Adipocyte (in vitro differentiated cells): ENCODE measurements at places on chromosomes 11 and 22.

DNA sequence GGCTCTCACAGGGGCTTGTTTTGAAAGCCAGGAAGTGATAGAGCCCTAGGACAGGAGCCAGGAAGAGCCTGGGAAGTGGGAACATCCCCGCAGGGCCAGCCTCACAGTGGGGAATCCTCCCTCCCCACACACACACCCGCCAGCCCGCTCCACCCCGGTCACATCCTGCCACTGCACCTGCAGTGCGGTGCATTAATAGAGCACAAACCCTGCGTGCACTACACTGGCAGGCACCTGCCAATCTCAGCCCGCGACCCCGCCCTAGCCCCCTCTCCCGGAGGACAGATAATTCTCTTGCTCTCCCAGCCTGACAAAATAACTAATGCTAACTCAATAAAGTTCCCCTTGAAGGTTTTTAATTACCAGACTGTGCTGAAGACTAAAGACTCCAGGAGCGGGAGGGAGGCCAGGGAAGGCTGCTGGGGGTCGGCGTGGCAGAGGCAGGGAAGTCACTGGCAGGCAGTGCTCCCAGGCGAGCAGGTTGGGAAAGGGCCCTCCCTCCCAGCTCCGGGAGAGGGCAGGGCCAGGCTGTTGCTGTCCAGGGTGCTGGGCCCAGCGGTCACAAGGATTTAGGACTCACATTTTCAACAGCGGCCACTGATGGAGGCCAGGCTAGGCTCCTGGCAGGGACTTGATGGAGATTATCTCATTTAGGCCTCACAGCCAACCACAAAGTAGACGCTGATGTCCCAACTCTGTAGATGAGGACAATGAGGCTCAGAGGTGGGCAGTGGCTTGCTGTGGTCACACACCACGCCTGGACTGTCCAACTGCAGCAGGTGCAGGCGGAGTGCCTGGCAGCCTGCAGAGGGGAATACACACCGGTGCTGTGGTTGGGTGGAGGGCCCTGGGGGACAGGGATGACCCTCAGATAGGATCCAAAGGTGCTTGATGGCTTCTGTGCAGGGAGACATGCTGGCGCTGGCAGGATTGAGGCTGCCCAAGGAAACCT, 23.9 kb upstream of the TCF20 start:
- peak; percentile 66 for DNase-seq

DNA sequence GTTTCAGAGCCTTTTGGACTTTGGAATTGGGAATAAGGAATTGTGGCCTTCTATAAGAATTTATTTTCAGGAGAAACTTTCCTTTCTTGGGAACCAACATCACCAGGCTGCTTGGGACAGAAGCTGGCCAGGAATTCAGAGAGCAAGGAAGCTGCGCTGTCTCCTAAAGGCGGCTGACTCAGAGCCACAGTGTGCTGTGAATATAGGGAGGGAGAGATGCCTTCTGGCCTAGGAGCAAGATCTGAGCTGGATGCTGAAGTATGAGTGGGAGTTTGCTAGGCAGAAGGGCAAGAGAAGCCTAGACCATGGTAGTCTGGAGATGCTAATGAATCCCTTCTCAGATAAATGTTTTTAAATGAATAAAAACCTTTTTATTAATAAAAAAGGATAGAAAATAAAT, 213.7 kb upstream of the TBCEL start:
- no peak for DNase-seq

DNA sequence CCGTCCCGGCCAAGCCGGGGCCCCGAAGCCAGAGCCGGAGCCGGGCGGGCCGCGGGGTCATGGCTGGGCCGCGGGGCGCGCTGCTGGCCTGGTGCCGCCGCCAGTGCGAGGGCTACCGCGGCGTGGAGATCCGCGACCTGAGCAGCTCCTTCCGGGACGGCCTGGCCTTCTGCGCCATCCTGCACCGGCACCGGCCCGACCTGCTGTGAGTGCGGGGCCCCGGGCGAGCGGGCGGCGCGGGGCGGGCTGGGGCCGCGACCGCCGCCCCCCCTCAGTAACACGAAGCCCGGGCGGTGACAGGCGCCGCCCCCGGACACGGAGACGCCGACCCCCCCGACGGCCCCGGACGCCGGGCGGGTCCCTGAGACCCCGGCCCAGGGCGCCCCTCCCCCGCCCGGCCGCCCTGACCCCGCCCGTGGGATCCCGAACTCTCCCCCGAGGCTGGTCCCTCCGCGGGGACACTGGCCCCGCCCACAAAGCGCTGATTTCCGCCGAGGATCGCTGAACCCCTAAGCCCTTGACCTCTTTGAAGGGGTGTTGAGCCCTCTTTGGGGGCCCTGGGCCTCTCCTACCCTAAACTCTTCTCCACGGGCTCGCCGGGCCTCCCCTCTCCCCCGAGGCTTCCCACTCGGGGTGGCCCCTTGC, 389 bp downstream of the MICALL1 start:
- DNase-seq: peak; percentile 51

DNA sequence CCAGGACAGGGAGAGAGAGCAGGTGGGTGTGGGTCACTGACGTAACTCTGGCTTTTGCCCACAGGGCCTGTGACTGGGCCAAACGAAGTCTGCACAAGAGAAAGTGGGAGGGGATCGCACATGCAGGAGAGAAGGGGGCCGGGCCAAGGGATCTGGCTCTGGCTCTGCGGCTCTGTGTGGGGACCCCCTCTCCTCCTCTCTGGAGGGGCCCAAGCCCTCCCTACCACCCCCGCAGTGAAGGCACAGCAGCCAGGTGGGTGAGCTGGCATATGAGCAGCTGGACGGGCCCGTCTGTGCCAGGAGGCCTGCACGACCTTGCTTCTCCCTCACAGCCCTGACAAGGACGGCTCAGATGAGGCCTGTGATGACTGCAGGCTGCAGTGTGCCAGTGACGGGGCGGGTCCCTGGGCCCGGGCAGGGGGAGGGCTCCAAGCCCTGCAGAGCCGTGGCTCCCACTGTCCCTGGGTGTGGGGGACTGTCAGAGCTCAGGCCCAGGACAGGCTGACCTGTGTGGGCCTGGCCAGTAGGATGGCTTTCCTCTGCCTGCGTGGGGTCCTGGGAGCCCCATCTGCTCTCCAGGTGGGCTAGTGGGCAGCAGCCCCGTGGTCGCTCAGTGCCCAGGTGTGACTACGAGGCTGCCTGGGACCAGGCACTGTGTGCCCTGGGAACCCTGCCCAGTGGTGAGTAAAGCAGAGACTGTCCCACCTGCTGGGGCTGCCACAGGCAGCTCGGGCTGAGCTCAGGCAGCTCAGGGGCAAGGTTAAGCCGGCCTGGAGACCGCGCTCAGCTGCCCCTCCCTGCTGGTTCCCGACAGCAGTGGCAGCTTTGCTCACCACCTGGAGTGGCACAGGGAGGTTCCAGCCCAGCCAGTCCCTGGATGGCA, 22.2 kb downstream of the MRGPRG start:
- no peak for DNase-seq

DNA sequence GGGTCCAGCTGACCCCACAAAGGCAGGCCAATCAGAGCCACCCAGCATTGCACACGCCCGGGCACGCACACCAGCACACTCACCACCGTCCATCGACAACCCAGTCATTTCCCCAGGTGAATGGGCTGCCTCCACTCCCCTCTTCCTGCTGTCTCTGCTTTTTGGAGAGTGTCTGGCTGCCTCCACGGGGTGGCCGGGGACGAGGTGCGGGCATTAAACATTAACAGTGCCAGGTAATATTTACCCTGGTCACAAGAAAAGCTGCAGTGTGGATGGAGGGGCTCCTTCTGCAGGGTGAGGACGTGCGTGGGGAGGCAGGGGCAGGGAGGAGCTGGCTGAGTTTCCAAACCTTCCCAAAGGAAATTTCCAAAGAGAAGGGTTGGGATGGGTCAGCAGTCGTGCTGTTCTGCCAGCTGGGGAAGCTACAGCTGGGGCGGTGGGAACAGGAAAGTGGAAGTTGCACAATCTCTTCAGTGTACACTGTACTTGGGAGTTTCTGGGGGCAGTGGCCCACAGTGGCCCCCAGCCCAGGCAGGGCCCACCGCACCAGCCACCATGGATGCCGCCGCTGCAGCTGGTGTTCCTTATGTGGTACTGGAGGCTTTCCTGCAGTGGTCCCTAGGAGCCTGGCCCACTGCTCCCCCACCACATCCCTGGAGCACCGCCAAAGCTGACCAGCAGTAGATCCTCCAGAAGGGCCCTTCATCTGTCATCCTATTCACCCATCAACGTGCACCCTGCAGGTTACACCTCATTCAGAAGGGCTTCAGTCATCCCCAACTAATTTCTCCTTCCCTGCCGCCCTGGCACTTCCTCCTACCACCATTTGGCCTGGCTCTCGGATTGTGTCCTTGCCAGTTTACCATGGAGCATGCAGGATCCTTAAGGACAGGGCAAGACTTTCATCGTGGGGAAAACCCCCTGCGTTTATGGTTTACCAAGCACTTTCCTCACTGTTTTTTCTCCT, at the start of gene FXYD2:
TSS of gene FXYD2 (minus strand) at position 174 of the 967 bp plus-strand sequence. CDS start at position 108, 66 bp downstream.
- DNase-seq: no peak

DNA sequence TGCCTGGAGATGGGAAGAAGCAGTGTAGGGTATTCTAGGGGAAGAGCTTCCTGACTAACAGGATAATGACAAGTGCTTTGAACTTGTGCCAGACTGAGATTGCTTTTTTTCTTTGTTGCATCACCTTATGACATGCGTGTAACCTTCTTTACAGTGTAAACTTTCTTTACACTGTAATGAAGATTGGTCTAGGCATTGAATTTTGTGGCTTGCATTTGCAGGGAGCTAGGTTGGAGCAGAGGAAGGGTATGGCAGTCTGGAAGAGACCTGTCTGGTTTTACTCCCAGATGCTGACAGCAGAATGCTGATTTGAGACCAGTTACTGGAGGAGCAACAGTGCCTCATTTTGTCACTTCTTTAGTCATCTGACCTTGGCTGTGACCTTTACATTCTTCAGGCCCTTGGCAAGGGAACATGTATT, 5.6 kb downstream of the DDB2 start:
- DNase-seq: peak; percentile 67

GRCh38 chr11:99519095-99519494, 498.3 kb downstream of the CNTN5 start:
- no peak for DNase-seq

GRCh38 chr22:47082505-47082904, 320.1 kb downstream of the TBC1D22A start:
- DNase-seq: no peak

- DNase-seq: peak; percentile 18
Measured at GRCh38 chr11:114200351-114201133, 95.7 kb upstream of the NNMT start.

DNA sequence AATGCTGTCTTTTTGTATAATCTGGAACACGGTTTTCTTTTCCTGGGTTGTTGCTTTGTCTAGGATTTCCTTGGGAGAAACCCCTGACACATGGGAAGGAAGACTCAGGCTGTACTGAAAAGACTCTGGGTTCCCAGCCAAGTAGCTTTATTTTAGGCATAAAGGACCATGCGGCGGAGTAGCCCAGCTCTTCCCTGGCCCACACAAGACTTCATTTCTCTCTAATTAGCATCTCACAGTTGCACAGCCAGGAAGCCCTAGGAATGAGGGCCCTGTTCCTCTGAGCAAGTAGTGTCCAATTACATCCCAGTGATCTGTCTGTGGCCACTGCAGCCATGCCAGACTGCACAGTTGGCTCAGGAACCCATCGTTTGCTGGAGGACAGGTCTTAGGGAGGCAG, 319.5 kb downstream of the TENM4 start:
- DNase-seq: no peak

DNA sequence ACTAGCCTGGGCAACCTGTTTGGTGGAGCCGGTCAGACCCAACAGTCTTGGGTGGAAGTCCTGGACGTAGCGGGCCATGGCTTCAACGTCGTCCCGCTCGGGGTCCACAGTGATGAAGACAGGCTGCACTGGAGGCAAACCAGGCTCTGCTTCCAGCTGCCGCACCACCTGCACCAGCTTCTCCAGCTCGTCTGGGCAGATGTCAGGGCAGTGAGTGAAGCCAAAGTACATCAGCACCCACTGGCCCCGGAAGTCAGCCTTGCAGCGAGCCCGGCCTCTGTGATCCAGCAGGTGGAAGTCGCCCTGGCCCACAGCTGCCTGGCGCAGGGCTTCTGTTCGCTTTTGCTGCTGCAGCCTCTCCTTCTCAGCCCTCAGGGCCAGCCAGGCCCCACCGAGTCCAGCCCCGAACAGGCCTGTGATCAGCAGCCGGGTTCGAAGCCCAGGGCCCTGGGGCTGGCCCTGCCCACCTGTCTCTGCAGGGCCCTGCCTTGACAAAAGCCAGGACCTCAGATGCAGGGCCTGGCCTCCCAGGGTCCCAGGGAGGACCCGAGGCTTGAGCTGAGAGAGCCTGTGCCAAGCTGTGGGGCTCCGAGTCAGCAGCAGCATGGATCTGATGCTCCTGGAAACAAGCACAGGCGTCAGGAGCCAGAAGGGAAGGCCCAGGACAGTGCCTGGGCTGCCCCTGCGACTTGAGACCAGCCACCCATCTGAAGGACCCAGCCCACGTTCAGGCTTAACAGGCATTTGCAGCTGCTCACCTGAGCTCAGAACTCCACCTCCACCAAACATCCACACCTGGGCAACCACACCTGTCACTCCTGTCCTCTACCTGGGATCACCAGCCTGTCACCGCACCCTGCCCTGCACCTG, 1.4 kb downstream of the SCO2 start:
- no peak for DNase-seq

DNA sequence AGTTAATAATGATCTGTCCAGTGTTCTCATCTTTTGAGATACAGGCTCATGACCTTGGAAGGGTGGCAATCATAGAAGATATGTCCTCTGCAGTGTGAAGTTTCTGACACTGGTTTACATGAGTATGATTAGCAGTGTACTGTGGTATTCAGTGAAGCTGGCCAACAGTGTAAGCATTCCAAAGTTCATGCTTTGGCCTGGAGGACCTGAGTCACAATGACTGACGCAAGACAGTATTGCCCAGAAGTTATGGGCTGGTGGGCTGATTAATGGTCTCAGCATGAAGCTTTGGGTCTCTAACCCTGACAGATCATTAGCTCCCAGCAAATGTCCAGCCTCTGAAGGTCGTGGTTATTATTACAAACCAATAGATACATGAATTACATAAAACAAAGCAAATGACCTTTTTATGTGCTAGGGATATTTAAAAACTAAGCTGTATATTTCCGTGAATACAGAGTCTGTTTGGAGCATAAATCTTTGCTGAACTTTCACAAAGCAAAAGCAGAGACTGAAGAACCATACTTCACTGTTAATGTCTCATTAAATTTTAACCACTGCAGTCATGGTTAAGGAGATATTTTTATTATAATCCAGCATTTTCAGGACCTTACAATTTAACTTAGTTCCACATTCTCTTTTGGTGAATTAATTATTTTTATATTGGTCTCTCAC, 28.3 kb upstream of the USP47 start:
- DNase-seq: peak; percentile 96

GRCh38 chr22:44881624-44882023, 128.2 kb downstream of the PHF21B start:
- DNase-seq: no peak

- DNase-seq: no peak
Measured at GRCh38 chr11:45278714-45279113, 7.4 kb downstream of the SYT13 start.

- DNase-seq: no peak
Measured at GRCh38 chr11:6599881-6600390, 3.5 kb downstream of the RRP8 start.

DNA sequence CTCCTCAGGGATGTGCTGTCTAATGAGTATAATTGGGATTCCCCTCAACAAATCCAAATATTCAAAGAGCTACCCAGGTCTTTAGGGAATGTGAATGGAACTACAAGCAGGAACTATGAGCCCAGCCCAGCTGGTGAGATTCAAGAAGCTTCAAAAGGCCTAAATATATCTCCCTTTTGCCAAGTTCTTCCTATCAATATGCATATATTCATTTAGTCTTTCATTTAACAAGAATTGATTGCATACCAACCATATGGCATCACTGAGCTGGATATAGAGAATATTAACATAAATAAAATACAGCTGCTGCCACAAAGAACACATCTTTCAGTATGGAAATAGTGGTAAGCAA, 58.9 kb upstream of the PRSS23 start:
- no peak for DNase-seq

GRCh38 chr22:24282401-24282800, 11.8 kb downstream of the SPECC1L start:
- no peak for DNase-seq
